ENCODE measurements at places on chromosomes 5 and 9. TPM values are rescaled to one million over a fixed set of nuclear protein-coding genes. Genes with fewer than 3 reads are reported as not detected.

The C6 gene
- 0.16 TPM for total RNA-seq

The TRPM3 gene
- total RNA-seq = 0.32 TPM

The MEF2C gene
- total RNA-seq = 19.1 TPM

The DMRT3 gene
- not detected for total RNA-seq

The MAMDC4 gene
- 1.1 TPM for total RNA-seq

The ANGPTL2 gene
- total RNA-seq = 55.8 TPM

The RNF20 gene
- total RNA-seq = 31.7 TPM

The TMEFF1 gene
- 2.3 TPM for total RNA-seq

The ACSL6 gene
- total RNA-seq = under 0.01 TPM

The PHYHD1 gene
- total RNA-seq = 16.3 TPM

The DTWD2 gene
- 0.52 TPM for total RNA-seq

The COL5A1 gene
- total RNA-seq = 93.8 TPM

The BRINP1 gene
- not detected for total RNA-seq

The GRXCR2 gene
- total RNA-seq = not detected

The BASP1 gene
- total RNA-seq = 34.2 TPM

The HK3 gene
- total RNA-seq = not detected

The GPR151 gene
- not detected for total RNA-seq

The TYRP1 gene
- not detected for total RNA-seq

The TMEM174 gene
- not detected for total RNA-seq

Measured in bronchial smooth muscle cell (primary cell).